SK-N-DZ (cell line): ENCODE measurements at places on chromosomes 7 and 10.

DNA sequence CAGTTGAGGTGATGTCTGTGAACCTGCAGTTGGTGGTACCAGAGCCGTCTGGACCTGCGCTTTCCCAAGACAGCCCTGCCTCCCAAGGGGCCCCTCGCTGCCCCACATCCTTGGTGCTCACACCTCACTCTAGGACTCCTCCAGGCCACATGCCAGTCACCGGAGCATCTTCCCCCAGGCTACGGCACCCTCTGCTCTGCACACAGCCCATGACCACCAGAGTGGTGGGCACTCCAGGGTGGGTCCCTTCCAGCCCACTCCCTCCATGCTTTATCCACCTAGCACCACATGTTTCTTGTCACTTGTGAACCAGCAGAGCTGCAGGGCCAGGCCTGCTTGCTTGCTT is 183.7 kb upstream of the SH2B2 start:
- DNase-seq: no peak

- no peak for DNase-seq
These were observed 42.3 kb downstream of the ENTPD1 start for GRCh38 chr10:95798096-95798855.

GRCh38 chr10:11757454-11757820 is 15.3 kb downstream of the ECHDC3 start:
- no peak for DNase-seq

- DNase-seq: no peak
These were observed 864 bp downstream of the CDCA7L start for GRCh38 chr7:21944616-21945453.

GRCh38 chr7:1752111-1752510 is 82.0 kb downstream of the ELFN1 start:
- no peak for DNase-seq

DNA sequence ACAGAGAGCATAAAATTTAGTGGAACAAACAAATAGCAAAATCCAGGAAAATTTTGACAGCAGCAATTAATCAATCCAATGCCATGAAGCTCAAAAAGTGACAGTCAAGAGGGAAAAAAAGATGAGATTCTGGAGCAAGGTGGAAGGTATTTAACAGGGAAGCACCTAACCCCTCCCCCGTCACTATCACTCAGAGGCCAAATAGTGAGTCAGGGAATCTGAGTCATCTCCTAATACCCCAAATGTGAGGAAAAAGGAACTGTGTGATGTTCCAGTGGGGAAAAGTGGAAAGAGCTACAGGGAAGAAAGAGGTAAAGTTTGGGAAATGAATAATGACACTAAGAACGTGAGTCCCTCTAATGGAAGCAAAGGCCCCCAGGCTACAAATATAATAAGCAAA is 113.2 kb upstream of the PHF14 start:
- DNase-seq: no peak

- no peak for DNase-seq
These were observed 266.1 kb downstream of the TCF7L2 start for GRCh38 chr10:113216102-113216501.

DNA sequence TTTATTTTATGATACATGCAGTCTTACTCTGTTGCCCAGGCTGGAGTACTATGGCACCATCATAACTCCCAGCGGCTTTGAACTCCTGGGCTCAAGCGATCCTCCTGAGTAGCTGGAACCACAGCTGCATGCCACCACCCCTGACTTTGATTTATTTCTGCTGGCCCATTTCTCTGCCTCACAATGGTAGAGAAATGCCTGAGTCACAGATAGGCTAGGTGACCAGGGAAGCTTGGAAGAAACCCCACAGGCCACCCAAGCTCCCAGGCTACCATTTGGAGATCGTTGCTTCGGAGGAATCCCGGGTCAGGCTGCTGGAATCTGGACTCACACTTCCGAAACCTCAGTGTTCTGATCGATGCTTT is 17.4 kb upstream of the BAIAP2L1 start:
- DNase-seq: no peak

DNA sequence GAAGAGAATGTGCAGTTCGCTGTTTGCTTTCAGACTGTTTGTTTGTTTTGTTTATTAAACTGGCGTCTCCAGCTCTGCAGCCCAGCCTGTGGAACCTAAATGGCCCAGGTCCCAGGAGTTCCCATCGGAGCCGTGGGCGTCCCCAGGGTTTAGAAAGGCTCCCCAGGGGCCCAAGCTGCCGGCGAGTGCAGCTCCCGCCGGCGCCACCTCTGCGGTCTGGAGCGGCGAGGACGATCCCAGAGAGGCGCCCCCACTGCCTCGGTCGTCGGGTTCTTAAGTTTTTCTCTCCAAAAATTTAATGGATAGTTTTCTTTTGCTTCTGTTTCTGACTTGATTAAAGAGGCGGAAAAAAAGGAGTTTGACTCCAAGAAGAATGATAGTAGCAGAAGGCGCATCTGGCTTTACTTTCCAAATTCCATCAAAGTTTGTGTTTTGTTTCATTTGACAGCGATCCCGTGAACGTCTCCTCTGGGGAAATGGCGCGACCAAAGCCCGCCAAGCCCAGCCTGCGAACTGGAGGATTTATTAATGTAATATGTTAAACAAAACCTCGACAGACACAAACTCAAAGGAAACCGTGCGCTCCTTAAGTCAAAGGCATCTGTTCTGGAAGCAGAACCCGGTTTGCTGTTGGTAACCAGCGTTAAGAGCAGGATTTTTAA is 718 bp upstream of the FZD1 start:
- peak; percentile 48 for DNase-seq

GRCh38 chr7:22858640-22859561 is 36.3 kb upstream of the TOMM7 start:
- no peak for DNase-seq

- no peak for DNase-seq
These were observed 5.1 kb downstream of the UNC5B start for GRCh38 chr10:71217266-71218045.

GRCh38 chr10:100520811-100521210 is 1.1 kb upstream of the SEC31B start:
- no peak for DNase-seq

GRCh38 chr7:120966961-120967360 is 16.4 kb downstream of the ING3 start:
- no peak for DNase-seq

DNA sequence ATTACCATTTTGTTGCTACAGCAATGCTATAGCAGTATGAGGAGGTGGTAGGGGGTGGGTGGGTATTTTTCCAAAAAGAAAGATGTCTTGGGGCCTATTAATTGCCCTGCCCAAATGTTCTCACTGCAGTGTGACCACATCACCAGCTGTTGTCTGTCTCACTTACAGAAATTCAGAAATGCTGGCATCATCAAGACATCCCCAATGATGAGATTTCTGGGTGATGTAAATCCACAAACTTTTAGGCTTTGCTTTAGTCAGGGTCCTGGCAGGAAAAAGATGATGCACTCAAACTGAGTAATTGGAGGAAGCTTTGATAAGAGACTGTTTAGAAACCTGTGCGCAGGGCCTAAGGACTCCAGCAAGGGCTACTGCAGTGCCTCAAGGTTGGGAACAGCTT is 56.2 kb upstream of the OPN4 start:
- DNase-seq: no peak

DNA sequence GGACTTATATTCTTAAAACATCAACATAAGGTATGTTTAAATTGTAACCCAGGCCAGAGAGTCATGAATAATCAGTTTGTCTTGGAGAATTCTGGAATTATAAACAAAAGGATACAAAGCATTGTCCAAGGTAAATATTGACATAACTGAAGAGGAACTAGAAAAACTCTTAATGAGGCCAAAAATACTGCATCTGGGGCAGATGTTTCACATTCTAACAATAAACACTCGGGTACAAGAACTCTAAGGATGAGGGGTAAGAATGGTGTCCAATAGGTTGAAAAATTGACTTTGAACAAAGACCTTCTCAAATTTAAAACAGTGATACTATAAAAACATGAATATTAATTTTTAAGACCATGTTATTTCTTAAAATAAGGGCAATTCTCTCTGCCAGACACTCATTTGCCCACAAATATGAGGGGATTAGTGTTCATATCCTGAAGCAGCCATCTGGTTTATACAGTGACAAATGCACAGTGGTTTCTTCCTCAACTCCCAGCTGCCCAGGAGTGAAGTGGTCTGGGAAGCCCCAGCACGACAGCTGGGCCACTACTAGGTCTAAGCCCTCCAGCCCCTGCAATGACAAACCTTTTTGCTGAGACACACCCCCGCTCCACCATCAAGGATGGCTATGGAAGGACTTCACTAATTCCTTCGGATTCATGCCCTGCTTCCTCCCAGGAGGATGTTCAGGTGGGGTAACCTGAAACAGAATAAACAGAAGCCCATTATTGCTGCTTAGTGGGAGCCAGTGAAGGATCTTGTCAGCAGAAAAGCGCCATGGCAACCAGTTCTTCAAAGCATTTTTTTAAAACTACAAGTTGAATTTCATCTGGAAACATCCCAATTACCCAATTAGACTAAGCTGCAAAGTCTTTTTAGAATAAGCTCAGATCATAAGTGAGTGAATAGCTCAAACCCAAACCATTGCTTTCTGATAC is 107.5 kb upstream of the ARID5B start:
- DNase-seq: no peak

- no peak for DNase-seq
These were observed 4.8 kb upstream of the KNDC1 start for GRCh38 chr10:133154996-133155778.

- DNase-seq: no peak
These were observed 113.4 kb upstream of the RAB18 start for GRCh38 chr10:27390681-27391080.

DNA sequence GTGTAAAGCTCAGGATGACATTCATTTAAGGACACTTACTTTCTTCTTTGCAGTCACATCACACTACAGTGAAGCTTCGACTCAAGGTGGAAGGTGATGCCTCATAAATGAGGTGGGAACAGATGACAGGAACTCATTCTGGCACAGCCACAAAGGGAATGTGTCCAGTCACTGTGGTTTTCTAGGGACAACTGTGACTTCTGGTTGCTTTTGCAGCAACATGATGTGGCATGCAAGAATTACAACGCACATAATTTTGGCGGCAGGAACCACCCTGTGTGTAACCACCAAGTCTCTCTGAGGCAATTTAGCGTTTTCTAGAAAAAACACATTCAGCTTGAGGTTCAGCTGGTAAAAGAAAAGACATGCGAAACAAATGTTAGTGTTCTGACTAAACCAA is 32.0 kb upstream of the FERD3L start:
- DNase-seq: no peak

GRCh38 chr7:75723444-75723843 is 15.3 kb downstream of the HIP1 start:
- DNase-seq: no peak

- no peak for DNase-seq
These were observed 243.6 kb upstream of the PODXL start for GRCh38 chr7:131800008-131800407.

DNA sequence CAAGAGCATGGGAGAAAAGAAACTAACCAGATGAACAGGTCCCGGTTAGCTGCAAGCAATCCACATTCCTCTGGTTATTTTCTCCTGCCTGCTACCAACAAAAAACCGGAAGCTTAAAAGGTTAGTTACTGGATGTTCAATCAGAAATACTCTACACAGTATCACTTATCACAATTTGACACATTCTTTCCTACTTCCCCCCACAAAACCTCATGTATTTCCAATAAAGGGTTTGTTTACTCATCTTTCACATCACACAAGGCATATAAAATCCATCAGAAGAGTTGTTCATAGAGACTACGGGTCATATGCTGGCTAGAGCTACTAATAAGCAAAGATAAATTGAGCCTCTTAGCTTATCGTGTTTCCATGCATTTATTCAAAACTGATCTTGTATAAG is 4.8 kb downstream of the SLC25A28 start:
- no peak for DNase-seq

DNA sequence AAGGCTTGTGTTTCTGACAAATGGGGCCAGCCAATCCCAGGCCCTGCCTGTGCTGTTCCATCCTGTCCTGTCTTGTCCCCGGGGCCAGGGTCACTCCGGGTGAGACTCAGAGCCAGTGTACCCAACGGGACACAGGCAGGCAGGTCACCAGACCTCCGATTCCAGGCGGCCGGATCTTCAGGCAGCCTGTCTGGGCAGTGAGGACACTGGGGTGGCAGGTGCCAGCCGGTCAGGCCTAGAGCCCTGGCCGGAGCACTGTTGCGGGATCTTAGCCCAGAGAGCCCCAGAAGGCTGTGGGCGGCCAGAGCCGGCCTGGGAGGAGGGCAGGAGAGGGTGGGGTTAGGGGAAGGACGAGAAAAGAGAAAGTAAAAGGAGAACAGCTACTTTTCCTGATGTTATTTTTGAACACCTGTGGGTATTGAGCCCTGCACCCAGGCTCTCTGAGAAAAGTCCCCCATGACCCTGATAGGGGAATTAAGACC is 134.3 kb upstream of the TNRC18 start:
- no peak for DNase-seq

DNA sequence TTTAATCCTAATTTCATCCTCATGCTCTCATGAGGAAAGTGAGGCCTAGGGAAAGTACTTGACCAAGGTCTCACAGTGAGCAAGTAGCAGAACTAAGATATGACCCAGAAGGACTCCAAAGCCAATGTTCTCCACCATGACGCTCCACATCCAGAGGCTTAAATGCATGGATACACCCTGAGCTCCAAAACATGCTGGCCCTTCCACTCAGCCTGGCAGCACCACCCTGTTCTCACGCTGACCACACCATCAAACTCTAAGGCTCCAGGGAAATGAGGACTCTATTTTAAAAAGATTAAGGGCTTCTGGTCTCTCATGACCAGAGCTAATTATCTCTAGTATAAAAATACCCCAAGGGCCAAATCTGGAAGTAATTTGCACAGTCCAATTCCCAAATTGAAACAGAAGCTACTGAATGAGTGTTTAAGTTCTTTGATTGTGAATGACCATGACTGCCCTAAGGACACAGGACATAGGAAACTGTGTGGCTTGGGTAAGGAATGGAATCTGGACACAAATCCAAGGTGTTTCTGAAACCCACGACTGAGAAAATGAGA is 71.1 kb upstream of the ABLIM1 start:
- DNase-seq: no peak

- no peak for DNase-seq
These were observed 17.4 kb upstream of the TMEM236 start for GRCh38 chr10:17734432-17735080.

- DNase-seq: no peak
These were observed 27.6 kb upstream of the GARS1 start for GRCh38 chr7:30567081-30567480.

DNA sequence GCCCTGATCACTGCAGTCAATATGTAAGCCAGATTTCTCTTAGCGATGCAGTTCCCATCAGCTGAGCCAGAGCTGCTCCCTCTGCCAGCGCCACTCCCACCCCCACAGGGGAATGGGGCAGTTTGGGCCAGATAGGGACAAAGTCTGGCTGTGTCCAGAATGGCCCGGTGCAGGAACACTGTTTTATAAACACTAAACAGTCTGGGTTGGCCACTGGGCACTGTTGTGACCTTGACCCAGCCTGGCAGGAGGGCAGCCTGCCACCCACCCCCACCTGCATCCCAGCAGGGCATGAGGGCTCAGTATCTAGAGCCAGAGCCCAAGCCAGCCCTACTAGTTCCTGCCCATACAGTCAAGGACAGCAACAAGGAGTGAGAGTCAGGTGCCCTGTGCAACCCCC is 1.3 kb downstream of the OGDHL start:
- no peak for DNase-seq

GRCh38 chr7:90320801-90321494 is at the start of gene FAM237B:
FAM237B (minus strand) TSS chr7:90321304; CDS start chr7:90319748, 1,556 bp downstream.
- no peak for DNase-seq
